Cerebellar nuclear complex (tissue), 1 donor: ENCODE measurements at places on chromosomes 12 and 14.

DNA sequence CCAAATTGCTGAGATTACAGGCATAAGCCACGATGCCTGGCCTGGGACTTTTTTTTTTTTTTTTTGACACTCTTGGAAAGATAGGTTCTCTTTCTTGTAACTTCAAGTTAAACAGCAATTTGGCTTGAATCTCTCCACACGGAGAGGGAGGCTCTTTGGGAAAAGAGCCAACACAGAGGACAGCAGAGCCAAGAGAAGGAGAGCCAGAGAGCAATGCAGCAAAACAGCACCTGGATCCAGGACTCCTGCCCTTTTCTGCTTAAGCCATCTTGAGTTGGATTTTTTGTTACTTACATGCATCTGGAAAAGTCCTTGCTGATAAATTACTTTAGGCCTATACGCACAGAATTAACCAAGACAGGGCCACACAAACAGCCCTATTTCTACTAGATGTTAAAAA lies 176.8 kb downstream of the APAF1 start:
- DNase-seq, result no peak

- no peak for DNase-seq
Observed at GRCh38 chr12:102950950-102951619, 6.4 kb upstream of the ASCL1 start.

DNA sequence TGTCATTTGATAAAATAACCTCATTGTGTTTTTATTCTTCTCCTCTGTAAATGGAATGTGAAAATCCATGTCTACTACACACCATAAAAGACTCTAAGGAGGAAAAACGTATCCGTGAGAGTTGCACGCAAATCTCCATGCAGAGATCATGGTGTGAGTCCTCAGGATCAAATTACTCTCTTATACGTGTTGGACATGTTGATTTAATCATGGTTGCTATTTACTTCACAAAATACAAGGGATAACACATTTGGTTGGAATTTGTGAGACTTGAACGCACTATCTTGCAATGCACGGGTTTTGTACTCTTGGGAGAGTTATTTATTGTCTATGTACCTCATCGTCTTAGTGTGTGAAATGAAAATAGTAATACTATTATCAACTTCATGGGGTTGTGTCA lies 128.0 kb upstream of the RASSF8 start:
- no peak for DNase-seq

DNA sequence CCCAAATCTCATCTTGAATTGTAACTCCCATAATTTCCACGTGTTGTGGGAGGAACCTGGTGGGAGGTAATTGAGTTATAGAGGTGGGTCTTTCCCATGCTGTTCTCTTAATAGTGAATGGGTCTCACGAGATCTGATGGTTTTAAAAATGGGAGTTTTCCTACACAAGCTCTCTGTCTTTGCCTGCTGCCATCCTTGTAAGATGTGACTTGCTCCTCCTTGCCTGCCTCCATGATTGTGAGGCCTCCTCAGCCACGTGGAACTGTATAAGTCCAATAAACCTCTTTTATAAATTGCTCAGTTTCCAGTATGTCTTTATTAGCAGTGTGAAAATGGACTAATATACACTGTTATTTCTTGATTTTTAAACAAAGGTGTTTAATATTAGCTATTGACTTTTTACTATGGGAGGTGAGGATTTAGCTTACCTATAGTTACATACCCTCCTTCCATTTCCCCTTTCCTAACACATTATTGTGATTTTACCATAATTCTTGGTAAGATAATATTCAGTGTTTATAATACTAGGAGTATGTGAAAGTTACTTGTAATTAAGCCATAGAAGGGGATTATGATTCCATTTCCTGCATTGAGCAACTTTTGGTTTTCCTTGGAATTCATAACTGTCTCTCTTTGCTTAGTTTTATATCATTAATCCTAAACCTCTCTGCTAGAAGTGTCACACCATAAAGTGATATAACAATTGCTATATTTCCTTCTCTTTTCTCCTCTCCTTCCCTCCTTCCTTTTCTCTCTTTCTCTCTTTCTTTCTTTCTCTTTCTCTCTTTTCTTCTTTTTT lies 151.0 kb upstream of the KRAS start:
- DNase-seq, result no peak

- DNase-seq, result no peak
Observed at GRCh38 chr12:32336261-32336660, 63.1 kb upstream of the FGD4 start.

- DNase-seq, result no peak
Observed at GRCh38 chr12:73951956-73952703, 585.5 kb upstream of the ATXN7L3B start.

- DNase-seq, result no peak
Observed at GRCh38 chr14:23828616-23829015, 125.0 kb upstream of the DHRS4 start.

DNA sequence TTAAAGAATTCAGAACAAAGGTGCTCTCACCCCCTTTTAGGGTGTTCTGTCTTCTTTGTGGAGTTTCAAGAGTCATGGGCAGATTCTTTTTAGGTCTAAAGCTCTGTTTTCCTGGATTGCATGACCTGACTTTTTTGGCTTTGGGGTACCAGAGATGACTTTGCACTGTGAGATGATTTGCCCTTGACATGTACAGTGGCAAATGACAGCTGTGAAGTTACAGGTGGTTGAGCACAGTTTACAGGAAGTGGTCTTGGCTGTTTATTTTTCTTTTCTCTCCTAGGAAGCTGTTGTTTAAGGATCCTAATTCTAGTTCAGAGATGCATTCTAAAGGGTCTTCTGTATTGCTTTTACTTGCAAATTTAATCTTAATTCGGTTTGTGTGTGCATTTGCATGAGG lies 83.8 kb upstream of the METAP2 start:
- no peak for DNase-seq

GRCh38 chr12:12439636-12440035 lies 82.8 kb downstream of the BORCS5 start:
- DNase-seq, result no peak

- no peak for DNase-seq
Observed at GRCh38 chr14:38279572-38279971, 23.7 kb upstream of the CLEC14A start.

DNA sequence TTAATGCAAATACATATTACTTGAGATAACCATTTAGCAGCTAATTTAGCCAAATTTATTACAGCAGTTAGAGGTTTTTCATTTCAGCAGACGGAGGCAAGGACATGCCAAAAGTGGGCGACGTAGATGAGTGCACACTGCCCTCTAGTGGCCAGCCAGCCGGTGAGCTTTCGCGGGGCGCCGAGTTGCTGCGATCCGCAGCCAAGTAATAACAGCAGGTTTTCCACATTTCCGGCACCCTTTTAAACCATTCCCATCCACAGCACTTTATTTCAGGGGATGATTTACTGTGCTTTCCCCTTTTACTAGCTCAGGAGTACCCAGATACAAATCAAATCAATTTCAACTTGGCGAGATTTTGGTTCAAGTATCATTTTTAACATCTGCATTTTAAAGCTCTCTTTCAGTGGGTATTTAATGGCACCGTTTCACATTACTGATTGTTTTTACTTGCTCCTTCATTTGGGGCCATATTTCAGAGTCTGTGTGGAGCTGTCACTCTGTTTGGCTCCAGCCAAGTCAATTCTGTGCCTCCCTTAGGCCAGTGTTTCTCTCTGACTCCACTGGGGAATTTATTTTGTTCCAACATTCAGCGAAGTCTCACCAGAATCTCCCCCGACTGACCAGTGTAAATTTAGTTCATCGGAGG lies 158.0 kb downstream of the EGLN3 start:
- DNase-seq, result peak; percentile 17

DNA sequence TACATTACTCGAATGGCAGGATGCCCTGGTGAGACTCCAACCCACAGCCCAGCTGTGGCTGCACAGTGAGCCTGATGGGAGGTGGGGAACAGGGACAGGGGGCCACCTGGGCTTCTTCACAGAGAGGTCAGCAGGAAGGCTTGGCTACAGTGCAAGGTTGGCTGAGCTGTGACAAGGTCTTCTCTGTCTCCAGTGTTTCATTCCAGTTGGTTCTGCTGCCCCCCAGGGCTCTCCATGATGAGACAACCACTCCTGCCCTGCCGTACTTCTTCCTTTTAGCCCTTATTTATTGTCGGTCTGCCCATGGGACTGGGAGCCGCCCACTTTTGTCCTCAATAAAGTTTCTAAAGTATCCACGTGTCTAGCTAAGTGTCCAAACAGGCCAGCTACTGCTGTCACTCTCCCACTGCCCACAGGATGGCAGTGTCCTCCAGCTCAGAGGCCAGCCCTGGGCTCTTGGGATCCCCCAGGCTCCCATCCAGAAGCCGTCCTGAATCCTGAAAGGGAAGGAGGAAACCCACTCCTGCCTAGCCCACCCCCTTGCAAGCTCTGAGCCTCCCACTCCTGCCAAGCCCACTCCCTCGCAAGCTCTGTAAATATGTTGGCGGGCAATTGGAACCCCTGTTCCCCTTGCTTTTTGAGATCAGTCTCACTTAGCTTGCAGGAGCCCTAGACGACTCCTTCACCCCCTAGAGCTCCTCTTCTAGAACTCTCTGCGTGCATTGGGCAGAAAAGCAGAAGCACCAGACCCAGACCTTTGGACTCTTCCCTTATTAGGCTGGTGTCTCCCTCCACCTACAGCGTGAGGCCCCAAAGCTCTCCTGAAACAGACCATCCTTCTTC lies 5.4 kb downstream of the C1QL4 start:
- DNase-seq, result no peak

GRCh38 chr14:53180272-53181221 lies 27.4 kb upstream of the DDHD1 start:
- DNase-seq, result no peak

- DNase-seq, result no peak
Observed at GRCh38 chr12:119363490-119363889, 29.0 kb downstream of the CCDC60 start.

GRCh38 chr12:24853588-24853987 lies 95.3 kb downstream of the BCAT1 start:
- DNase-seq, result no peak

DNA sequence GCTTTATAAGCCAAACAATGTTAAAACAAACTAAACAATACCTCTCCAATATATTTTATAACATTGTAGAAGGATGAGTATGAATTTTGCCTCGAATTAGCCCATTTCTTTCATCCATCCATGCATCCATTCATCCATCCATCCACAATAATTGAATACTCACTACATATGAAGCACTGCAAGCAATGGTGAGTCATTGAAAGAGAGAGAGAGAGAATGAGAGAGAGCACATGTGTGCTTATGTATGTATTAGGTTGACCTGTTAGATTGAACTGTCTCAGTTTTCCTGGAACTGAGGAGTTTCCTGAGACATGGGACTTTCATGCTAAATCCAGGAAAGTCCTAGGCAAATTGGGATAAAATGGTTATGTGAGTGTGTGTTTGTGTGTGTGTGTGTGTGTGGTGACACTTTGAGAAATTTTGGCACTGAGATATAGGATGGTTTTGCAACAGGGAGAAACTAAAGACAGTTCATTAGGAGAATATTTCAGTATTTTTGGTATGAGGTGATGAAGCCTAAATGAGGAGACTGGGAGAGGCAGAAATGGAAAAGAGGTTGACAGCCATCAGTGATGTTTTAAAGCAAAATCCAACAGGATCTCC lies 98.4 kb downstream of the C12orf75 start:
- DNase-seq, result no peak

DNA sequence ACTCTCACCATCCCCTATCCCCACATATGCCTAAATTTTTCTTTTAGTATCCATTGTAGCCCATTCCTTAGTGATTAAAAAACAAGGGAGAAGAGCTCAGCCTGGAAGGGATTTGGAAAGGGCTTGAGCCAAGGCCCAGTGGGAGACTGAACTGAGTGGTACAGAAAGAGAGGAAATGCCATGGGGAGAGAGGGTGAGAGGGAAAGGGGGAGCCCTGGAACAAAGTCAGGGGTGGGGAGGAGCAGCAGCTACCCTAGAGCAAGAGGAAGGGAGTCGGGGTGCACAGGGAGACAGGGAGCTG lies 2.6 kb upstream of the ATN1 start:
- DNase-seq, result no peak

DNA sequence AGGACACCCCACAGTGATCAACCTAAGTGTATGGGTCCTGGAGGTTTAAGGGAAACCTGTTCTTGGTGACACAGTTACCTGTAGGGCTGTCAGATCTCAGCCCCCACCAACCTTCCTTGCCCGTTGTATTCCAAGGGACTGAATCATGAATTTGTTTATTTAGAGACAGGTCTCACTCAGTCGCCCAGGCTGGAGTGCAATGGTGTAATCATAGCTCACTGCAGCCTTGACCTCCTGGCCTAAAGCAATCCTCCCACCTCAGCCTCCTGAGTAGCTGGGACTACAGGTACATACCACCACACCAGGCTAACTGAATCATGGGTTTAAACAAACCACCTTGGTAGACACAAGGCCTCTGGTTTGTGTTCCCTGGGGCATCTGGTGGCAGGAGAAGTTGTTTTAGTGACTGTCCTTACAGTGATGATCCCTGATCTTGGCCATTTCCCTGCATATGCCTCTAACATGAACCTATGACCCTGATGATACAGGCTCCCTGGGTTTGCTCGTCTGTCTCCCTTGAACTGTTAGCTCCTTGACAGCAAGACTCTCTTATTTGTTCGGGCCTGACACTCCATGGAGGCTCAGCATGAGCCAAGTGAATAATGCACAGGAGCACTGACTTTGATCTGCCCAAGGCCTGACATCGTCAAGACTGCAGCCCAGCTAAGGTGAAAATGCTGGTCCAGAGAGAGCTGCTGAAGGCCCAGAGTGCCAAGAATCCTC lies 47.9 kb downstream of the PITPNM2 start:
- DNase-seq, result no peak

DNA sequence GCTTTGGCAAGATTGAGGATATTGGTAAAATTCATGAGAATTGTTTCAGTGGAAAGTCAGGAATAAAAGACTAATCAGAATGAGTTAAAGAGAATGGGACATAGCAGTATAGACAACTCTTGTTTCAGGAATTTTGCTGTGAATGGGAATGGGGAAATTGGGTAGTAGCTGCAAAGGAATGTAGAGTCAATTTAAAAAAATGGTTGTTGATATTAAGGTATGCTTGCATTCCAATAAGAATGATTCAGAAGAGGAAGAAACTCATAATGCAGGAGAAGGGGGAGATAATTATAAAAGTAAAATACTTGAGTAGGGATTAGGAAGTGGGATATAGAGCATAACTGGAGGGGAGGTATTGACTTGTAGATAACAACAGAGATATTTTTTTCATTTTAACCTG lies 40.7 kb downstream of the MNAT1 start:
- no peak for DNase-seq

DNA sequence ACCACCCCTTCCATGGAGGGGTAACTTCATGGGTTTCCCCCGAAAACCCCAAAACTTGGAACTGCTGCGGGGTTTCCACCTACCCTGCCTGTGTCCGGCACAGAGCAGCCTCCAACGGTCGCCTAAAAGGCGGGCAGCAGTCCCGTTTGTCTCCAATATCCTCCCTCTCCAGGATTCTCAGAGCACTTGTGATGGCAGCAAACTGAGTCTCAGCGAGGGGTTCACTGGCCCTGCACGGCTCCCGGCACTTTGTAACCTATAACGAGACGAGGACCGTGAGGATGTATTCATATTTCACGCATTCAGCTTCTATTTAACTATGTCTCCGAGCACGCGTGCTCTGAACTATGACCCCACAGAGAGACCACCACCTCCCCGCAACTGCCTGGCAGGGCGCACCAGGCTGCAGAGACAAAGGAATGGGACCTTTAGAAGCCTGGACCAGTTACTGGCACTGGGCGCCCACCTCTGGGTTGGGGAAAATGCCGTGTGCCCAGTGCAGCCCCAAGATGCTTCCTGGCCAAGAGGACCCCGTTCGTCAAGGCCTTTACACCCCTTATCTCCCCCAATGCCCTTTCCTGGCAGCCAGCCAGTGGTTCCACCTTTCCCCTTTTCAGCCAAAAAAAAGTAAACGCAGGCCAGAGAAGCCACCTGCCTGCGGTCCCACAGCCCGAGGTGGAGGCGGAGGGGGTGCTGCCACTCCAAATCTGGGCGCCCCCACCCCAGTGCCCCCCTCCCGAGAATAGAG lies 173.1 kb upstream of the RTL1 start:
- DNase-seq, result no peak

GRCh38 chr14:31268216-31268615 lies 60.6 kb upstream of the HECTD1 start:
- DNase-seq, result no peak
